CD4-positive, alpha-beta T cell (primary cell): ENCODE measurements at places on chromosomes 5 and 9.

DNA sequence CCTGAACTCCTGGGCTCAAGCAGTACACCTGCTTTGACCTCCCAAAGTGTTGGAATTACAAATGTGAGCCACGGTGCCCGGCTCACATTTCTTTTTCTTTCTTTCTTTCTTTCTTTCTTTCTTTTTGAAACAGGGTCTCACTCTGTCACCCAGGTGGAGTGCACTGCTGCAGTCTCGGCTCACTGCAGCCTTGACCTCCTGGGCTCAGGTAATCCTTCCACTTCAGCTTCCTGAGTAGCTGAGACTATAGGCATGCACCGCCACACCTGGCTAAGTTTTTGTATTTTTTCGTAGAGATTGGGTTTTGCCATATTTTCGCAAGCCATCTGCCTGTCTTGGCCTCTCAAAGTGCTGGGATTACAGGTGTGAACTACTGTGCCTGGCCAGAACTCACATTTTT is 183.7 kb downstream of the CCDC171 start:
- no peaks in the 10 kb centered on the region for H3K4me1 ChIP-seq
- H3K27ac ChIP-seq = no peak overlapping the region
- no peaks in the 10 kb centered on the region for H3K36me3 ChIP-seq

DNA sequence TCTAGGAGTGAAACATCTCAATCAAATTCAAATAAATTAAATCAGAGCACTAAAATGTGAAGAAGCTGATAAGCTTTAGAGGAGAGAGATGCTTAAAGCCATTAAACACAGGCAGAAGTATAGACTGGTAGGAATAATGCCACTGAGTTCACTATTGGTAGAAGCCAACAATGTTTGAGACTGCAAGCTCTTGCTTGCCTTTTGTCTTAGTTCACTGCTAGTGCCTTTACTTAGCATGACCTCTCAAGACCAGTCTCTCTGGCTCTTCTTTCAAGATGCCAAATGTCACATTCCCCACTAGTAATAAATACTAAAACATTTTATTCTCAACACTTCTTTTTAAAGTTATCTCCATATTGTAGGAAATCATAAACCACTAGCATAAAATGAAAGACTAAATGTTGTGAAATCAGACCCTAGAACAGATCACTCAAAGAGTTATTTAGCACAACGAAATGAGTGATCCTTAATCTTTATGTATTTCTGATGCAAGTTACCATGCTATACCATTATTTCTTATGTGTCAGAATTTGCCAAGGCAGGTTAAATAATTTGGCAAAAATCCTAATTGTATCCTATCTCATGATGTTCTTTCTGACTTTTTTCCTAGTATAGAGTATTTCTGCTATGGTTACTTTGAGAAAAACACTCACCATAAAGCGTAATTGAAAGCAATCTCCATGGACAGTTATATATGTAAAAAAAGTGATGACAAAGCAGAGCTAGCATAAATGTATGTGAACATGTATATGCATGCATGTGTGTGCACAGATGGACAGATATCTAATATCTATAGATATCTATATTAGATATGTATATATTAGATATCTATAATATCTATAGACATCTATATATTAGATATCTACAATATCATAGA is 57.5 kb downstream of the PJA2 start:
- DNase-seq = no peak
- no peaks in the 10 kb centered on the region for H3K27me3 ChIP-seq
- H3K27ac ChIP-seq = no peak overlapping the region
- H3K4me1 ChIP-seq = no peaks in the 10 kb centered on the region
- H3K36me3 ChIP-seq = peaks cover 55% of the 10 kb centered on the region

DNA sequence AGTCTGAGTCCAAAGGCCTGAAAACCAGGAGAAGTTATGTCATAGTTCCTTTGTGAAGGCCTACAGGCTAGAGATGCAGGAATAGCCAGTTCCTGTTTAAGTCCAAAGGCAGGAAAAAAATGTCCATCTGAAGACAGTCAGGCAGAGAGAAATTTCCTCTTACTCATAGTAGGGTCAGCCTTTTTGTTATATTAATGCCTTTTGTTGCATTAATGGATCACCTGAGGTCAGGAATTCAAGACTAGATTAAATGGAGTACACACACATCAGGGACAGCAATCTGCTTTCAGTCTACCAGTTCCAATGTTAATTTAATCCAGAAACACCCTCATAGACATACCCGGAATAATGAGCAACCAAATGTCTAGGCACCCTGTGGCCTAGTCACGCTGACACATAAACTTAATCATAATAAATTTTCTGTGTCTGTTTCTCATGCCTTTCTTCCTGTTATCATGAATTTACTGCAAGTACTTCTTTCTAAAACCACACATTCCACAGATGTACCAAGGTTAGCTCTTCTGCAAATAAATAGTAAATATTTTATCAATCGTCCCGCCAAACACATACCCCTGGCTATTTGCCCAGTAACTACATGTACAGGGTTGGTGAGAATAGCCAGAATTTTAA is 703.9 kb downstream of the EFNA5 start:
- H3K27ac ChIP-seq = no peak overlapping the region
- H3K4me1 ChIP-seq = no peaks in the 10 kb centered on the region
- DNase-seq = no peak

DNA sequence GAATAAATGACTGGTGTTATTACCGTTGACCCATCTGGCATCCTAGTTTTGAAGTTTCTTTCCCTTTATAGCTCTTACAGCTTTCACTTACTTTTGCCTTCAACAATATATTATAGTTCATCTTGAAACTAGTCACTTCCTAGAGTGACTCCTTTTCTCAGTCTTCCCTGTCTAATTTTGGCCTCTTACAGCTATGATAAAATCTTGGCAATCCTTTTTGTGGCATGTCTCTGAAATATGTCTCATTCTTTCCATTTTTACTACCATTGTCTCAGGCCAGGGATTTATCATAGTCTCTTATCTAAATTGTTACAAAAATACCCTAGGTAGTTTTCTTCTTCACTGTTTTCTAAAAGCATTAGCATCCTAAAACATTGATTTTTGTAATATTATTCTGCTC is 621.3 kb upstream of the ZNF608 start:
- H3K36me3 ChIP-seq = no peaks in the 10 kb centered on the region
- no peaks in the 10 kb centered on the region for H3K4me1 ChIP-seq
- no peaks in the 10 kb centered on the region for H3K27me3 ChIP-seq
- H3K4me3 ChIP-seq = no peak overlapping the region

DNA sequence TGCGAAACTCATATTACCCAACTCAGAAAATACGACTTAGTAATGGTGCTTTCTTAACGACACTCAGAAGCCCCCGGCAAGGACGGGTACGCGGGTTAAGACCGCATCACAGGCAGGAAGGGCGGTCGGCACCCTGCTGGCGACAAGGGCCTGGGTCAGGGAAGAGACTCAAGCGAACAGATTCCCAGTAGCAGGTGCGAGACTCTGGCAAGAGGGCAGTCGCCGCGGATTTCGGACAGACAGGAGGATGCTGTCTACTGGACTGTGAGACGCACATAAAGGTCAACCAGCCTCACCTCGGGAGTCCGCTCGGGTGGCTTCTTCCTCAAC is 398 bp downstream of the RAPGEF6 start:
- peak; percentile 51 for DNase-seq
- peak overlapping the region; percentile 91 for H3K4me3 ChIP-seq
- no peaks in the 10 kb centered on the region for H3K27me3 ChIP-seq

GRCh38 chr5:113806904-113807303 is 293.4 kb downstream of the YTHDC2 start:
- no peak overlapping the region for H3K27ac ChIP-seq
- H3K4me3 ChIP-seq = no peak overlapping the region
- no peak for DNase-seq

DNA sequence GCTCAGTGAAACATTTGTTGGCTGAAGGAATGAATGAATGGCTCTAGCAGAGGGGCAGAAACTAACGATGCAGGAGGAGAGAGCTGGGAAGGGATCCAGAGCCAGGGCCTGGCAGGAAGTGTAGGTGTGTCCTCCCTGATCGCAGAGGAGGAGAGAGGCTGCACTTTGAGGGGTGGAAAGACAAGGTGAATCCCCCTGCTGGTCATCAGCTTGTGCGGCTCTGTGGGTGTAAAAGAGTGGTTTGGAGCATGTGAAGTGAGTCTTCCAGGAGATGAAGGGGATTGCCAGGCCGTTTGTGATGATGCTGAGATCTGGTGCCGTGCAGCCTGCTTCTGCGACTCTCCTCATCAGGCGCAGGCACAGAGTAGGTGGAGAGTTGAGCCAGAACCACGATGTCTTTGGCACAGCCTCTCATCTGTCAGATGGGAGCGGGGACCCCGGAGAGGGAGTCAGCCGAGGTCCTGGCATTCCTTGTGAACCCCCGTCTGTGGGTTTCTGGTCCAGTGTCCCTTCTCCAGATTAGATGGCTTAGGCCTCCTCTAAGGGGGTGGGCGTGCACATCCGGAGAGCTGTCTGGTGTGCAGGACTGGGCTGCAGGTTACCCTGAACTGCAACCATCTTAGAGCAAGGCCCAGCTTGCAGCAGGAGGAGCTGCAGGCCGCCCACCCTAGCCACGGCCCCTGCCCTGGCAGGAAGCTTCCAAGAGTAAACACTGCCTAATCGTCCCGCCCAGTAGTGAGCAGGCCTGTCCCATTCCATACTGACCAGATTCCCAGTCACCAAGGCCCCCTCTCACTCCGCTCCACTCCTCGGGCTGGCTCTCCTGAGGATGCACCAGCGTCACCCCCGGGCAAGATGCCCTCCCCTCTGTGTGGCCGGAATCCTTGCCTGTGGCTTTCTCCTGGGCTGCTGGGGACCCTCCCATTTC is at the start of gene ADAMTS13:
Gene ADAMTS13, plus strand, starts transcription at position 753 of the 928 bp plus-strand sequence. Its CDS starts 77 bp downstream, at position 830.
- H3K4me1 ChIP-seq = peaks cover 17% of the 10 kb centered on the region
- H3K27ac ChIP-seq = no peak within 1 kb of the TSS
- peaks cover under 1% of the 10 kb centered on the region for H3K36me3 ChIP-seq
- H3K27me3 ChIP-seq = peaks cover 14% of the 10 kb centered on the region
